ENCODE measurements at places on chromosomes 4 and X.

- DNase-seq, result no peak
These were observed 9.1 kb downstream of the OCRL start for GRCh38 chrX:129549124-129549523.

DNA sequence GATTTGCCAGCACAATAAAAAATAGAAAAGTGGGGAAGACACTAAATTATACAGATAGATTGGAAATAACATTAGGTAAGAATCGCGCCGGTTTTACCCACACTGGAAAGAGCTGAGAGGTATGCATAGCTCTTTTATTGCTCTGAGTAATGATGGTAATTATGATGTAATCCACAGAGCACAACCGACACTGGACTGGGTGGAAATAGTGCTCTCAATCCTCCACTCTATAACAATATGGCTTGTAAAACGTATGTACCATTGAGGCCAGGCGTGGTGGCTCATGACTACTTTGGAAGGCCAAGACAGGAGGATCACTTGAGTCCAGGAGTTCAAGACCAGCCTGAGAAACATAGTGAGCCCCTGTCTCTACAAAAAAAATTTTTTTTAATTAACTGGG, 104.3 kb upstream of the RAPGEF2 start:
- DNase-seq, result no peak

DNA sequence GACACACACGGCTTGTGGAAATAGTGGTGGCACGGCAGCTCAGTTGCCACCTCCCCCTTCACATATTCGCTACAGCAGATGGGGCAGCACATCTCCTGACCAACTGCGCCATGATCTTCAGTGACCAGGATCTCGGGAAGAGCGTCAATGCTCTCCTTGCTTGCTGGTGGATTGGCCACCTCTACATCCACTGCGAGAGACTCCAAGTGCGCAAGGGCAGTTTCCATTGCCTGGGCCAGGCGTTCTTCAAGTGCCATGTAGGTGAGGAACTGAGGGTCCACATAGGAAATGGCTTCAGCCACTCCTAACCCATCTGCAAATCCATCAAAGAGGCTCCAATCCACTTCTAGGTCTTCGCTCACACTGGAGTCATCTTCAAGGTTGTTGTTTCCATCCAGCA, 3.9 kb downstream of the PJA1 start:
- DNase-seq, result no peak

- DNase-seq, result peak; percentile 85
These were observed 24.0 kb downstream of the CYTL1 start for GRCh38 chr4:4995103-4995907.

DNA sequence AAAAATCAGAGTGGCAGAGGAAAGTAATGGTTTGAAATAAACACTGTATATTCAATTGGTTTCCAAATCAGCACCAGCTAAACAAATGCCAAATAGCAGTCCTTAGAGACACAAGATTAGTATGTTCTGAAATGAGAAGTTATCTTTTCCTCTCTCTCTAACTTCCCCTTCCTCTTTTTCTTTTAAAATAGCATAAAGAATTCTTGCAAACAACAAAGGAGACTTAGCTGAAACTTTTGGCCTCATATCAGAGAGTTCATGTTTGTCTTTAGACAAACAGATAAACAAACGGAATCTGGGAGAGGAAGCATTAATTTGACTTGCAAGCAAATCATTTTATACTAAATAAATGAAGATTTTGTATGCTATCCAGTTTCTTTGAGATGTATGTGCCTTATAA, 399.0 kb downstream of the GBA3 start:
- peak; percentile 20 for DNase-seq

DNA sequence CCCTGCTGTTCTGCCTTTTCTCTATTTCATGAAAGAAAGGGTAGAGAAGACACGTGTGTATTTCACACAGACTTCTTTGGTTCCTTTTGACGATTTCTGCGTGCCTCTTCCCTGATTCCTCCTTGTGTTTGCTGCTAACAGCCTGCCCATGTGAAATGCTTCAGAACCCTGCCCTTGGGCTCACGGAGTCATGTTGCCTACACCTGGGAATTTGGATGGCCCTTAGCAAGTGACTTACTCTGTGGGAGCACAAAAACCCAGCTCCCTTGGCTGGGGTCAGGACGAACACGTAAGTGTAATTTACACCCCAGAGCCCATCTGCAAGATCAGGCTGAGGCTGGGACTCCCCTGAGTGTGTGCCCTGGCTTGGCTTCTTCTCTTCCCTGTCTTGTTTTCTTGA, 220.3 kb upstream of the BCOR start:
- DNase-seq, result no peak

GRCh38 chr4:187726485-187726884, 269.1 kb upstream of the ZFP42 start:
- DNase-seq, result no peak

- DNase-seq, result no peak
These were observed 140.5 kb upstream of the ADAMTS3 start for GRCh38 chr4:72709475-72709874.

- DNase-seq, result no peak
These were observed 367.8 kb downstream of the GASK1B start for GRCh38 chr4:157804986-157805385.

All from suppressor macrophage treated with lipopolysaccharide for 1 hour (primary cell).